ENCODE measurements at places on chromosomes 4 and X.
A peak's percentile ranks its signal among the peaks of the same experiment; 100 is the strongest.

- DNase-seq: no peak
These were observed 34.6 kb downstream of the SEPTIN11 start for GRCh38 chr4:76984127-76984526.

GRCh38 chr4:41795796-41796385 is 47.4 kb upstream of the PHOX2B start:
- DNase-seq: no peak

DNA sequence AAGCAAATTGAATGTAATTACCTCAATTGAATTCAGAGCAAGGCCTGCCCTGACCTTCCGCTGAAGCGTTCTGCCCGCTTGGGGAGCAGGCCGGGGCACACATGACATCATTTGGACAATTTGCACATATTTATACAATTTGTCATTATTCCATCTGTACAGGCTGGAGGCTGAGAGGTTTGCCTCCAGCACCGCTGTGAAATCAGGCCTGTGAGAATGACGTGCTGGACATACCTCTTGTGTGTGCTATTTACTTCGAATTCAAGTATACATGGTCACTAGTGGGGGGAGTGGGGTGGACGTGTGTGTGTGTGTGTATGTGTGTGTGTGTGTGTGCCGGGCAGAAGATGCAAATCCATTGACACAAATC is 285.6 kb downstream of the SHOX start:
- DNase-seq: no peak

DNA sequence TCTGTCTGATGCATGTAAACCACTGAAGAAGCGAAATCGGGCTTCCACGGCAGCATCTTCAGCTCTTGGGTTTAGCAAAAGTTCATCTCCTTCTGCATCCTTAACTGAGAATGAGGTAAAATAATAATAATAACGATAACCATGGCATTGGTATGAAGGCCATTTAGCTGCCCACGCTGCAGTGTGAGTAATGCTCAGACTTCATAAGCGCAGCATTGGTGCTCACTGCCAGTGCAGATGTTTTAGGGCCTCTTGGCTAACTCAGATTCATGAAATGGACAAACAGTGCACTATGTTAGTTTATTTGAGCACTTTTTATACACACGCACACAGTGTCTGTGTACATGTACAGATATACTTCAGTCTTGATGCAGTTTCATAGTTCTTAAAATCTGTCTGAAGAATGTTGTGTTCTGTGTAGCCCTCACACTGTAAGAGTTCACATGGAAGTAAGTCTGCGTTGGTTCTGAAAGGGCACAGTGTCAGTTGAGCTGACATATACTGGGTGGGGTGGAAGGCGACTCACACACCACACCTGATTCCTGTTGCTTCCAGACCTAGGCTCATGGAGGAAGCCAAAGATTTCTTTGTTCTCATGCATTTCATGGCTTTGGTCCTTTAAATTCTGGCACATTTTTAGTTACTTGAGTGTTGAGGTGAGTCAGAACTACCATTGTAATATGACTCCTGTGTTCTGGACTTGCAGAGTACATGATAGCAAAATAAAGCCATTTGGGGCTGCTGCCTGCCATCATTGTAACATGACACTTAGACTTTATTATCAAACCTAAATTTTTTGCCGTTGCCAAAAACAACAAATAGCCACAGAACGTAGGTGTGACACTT is 68.7 kb downstream of the NSD2 start:
- DNase-seq: peak; percentile 25

- DNase-seq: no peak
These were observed 20.5 kb downstream of the AKAP4 start for GRCh38 chrX:50180073-50180940.
